ENCODE measurements at places on chromosomes 16 and 17. TPM values are rescaled to one million over a fixed set of nuclear protein-coding genes. Genes with fewer than 3 reads are reported as not detected.

SLC6A2 gene
- total RNA-seq = not detected

MYCBPAP gene
- total RNA-seq = 2.4 TPM

GRIN2A gene
- under 0.01 TPM for total RNA-seq

SBK1 gene
- not detected for total RNA-seq

CA5A gene
- total RNA-seq = not detected

CIAPIN1 gene
- 45.6 TPM for total RNA-seq

KCNH4 gene
- not detected for total RNA-seq

CAPNS2 gene
- 0.26 TPM for total RNA-seq

OR1A2 gene
- total RNA-seq = not detected

KCNAB3 gene
- 0.13 TPM for total RNA-seq

PRAC1 gene
- total RNA-seq = not detected

TMEM238L gene
- total RNA-seq = not detected

DYNLRB2 gene
- total RNA-seq = not detected

WNT9B gene
- 0.13 TPM for total RNA-seq

EVPLL gene
- total RNA-seq = not detected

CD300LG gene
- not detected for total RNA-seq

DBNDD1 gene
- total RNA-seq = 3.4 TPM

LGALS9B gene
- total RNA-seq = not detected

HEXD gene
- total RNA-seq = 5.5 TPM

SCO1 gene
- total RNA-seq = 27.9 TPM

CCL7 gene
- total RNA-seq = 0.19 TPM

NKIRAS2 gene
- 25.8 TPM for total RNA-seq

SOX15 gene
- 0.26 TPM for total RNA-seq

MMP25 gene
- total RNA-seq = not detected

KRTAP2-3 gene
- total RNA-seq = not detected

SLC16A5 gene
- 1.5 TPM for total RNA-seq

All from aortic smooth muscle cell (primary cell).